ENCODE measurements at places on chromosomes 7 and 10.

DNA sequence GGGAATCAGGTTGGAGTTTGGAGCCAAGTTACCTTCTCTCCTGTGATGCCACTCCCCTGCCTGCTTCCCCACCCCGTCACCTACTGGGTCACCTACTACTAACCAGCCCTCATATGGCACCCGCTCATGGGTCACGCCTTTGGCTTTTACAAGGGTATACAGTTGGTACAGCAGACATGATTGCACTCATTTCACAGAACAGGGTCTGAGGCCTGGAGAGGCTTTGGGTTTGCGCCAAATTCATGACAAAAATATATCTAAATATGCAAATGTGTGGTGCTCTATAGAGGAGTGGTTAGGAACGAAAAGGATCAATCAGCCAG is 10.7 kb downstream of the CRYGN start:
- DNase-seq: no peak

- no peak for DNase-seq
Observed at GRCh38 chr7:93011351-93012294, 106.2 kb downstream of the SAMD9 start.

- no peak for DNase-seq
Observed at GRCh38 chr10:30000802-30001571, 58.4 kb downstream of the JCAD start.

DNA sequence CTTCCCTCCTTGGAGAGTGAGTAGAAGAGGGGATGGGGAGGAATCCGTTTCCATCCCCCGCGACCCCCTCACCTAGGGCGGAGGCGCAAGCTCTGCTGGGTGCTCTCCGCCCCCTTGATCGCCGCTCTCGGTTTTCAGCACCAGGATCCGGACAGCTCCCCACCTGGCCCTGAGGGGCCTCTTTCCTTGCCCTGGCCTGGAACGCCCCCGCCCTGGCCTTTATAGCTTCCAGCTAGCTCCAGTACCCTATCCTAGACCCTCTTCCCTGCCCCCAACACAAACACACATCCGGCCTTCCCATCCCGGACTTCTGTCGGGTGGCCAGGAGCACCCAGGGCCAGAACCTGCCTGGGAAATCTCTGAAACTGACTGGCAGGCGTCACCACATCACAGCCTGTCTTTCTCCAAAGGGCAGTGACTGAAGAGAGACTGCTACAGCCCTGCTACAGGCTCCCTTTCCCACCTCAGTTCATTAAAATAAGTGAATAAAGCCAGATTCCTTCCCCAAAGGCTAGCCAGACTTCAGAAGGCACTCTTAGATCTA is 72.3 kb upstream of the LEP start:
- DNase-seq: no peak

DNA sequence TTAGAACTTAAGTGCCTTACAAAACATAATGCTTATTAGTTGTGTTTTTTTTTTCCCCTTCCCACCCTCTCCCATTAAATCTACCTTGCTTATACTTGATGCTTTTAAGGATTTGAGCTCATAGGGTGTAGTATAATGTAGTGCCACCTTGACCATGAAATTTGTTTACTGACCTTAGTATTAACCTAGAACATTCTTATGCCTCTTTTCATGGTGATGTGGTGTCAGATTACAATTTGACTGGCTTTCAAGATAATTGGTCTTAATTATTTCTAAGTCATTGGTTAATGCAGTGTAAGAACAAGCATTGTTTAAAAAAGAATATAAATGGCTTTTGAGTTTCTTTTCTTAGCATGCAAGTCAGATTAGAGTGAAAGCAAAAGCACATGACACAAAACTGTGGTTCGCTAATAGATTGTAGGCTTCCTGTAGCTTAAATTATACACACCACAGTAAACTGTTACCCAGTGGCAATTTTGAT is 61.8 kb downstream of the ADD3 start:
- DNase-seq: no peak

- no peak for DNase-seq
Observed at GRCh38 chr7:31003097-31003496, 39.3 kb downstream of the GHRHR start.

DNA sequence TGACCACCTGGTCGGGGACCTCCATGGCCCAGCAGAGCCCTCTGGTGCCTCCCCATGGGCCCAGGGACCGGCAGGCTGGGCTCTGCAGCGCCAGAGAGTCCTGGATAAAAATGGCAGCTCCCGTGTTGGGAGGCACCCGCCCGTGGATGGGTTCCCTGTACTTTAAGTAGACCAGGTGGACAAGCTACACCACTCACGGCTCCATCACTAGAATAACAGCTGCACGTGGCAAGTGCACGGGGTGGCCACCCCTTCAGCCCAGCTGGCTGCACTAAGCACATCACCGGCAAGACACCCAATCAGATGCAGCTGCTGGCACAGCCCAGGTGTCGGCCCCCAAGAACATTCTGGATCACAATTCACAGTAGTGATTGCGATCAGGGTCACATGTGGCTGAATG is 69.8 kb downstream of the DIP2C start:
- DNase-seq: no peak

DNA sequence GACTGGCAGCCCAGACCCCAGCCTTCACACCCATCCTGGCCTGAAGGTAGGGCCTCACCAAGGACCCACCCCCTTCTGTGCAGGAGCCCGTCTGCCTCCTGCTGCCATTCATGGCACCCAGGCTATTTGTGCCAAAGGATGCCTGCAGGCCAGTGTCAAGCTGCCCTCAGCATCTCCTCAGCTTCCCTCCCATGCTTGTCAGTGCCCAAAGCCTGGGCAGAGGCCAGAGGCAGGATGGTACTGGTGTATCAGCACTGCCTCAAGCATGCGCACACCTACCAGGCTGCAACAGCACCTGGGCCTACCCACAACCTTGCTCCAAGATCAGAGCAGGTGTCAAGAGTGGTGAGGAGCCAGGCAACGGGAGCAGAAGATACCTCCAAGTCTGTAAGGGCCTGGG is 27.6 kb downstream of the SFTPA1 start:
- no peak for DNase-seq

GRCh38 chr7:69693042-69693441 is 94.8 kb downstream of the AUTS2 start:
- no peak for DNase-seq

Data from activated naive CD4-positive, alpha-beta T cell treated with anti-CD3 and anti-CD28 coated beads, Interleukin-2, amount 50 U/mL, for 16 hours (primary cell).